Osteocyte (in vitro differentiated cells): ENCODE measurements at places on chromosomes 7 and 10.

- peak; percentile 69 for DNase-seq
Observed at GRCh38 chr7:1810961-1811849, 141.1 kb downstream of the ELFN1 start.

DNA sequence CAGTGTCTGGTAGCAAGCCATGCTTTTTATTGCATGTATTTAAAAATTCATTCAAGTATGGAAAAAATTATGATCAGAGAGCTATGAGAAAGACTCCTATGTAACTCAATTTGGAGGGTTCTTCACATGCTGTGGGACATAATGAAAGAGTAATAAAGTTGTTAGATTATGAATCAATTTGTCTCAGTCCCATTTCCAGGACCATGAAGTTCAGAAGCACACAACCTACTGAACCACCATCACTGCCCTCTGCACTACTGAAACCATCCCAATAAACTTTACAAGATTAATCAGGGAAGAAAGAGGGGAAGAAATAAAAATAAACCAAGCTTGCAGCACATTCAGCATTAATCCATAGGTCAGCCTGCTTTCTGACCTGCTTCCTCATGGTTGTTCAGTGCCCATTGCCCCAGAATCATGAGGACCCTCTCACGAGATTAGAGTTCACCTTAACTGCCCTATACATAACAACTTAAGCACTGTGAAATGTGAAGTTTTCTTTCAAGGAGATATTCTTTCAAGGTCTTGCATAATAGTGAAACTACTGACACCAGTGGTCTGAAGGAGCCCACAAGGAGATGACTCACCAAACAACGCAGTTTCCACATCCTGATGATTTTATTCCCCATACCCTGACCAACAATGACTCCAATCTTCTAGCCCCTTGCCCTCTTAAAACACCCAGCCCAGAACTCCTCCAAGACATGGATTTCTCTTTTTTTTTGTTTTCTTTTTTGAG is 171.5 kb upstream of the ADCY1 start:
- no peak for DNase-seq

DNA sequence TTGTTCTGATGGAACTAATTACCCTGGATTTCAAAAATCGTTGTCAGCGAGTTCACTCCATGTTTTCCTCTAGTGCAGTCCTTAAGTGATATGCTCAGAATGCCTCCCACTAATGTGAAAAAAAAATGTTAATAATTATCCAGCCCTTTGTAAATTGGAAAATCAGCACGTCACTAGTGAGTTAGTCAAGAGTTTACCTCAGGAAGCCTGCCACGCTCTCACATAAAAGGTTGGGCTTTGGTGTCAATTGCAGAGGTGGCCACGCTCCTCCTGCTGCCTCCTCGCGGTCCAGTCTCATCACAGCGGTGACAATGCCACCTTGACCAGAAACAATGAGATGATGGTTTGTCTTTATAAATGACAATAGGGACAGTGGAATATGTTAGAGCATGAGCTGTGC is 22.5 kb downstream of the UPP1 start:
- peak; percentile 51 for DNase-seq

GRCh38 chr10:88542522-88542921 is 40.6 kb downstream of the RNLS start:
- DNase-seq, result no peak

- DNase-seq, result no peak
Observed at GRCh38 chr10:77507291-77507880, 130.2 kb downstream of the KCNMA1 start.

- DNase-seq, result no peak
Observed at GRCh38 chr10:37314350-37314749, 189.0 kb downstream of the ANKRD30A start.

DNA sequence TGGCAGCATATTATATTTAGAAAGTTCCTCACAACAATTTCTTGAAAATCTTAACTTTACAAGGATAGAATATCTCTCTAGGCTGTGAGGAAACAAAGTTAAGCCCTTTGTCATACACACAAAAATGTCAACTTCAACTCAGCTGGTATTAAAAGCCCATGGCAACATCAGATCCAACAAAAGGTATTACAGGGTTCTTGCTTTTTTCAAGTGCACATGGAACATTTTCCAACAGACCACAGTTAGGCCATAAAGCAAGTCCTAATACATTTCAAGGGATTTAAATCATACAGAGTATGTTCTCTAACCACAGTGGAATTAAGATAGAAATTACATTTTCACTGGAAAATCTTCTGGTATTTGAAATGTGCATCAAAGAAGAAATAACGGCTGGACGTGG is 71.9 kb upstream of the OIT3 start:
- DNase-seq, result no peak

GRCh38 chr7:38685851-38686250 is 54.7 kb upstream of the AMPH start:
- no peak for DNase-seq

DNA sequence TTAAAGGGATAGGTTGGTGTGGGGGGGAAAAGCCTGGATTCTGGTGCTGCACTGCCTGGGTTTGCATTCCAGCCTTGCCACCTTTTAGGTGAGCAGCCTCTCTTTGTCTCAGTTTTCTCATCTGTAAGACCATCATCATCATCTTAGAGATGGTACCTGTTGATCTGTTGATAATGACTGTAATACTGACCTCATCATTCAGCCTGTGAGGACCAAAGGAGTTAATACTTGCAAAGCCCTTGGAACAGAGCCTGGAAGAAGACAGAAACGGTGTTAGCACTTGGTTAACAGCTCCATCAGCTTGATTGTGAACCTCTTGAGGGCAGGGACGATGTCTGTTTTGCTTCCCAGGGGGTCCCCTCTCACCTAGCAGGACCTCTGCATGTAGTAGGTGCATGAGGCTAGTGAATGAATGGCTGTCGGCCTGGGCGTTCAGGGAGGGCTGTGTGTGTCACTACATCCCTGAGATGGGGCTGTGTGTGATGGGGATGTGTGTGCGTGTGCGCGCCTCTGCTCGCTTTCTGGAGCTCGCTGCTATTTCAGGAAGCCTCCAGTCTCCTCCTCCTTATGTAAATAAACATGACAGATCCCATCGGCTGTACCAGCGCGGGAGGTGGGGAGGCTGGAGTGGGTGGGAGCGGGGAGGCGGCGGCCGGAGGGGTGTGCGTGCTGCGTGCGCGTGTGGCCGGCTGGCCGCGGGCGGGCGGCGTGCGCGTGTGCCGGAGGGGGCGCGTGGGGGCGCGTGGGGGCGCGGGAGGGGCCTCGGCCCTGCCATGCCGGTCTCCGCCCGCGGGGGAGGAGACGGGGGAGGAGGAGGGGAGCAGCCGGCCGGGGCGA is 61.2 kb downstream of the NEURL1 start:
- DNase-seq, result no peak

DNA sequence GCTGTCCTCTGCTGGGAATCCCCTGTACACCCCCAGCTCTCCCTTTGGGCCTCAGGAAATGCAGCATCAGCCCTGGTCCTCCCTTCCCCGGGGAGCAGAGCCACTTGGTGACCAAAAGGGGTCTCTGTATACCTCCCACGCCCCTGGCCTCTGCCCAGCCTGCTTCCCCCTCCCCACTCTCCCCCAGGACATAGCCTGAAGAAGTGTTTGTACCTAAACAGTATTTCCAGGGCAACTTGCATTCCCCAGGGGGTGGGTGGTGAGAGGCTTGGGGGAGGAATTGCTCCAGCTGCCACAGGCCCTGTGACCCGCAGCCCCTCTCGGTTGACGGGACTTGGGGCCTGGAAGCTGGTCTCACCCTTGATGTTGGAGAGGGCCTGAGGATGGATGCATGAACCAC is 39.3 kb downstream of the TMEM270 start:
- no peak for DNase-seq

- DNase-seq, result no peak
Observed at GRCh38 chr7:70392877-70393435, 739.0 kb upstream of the GALNT17 start.

GRCh38 chr10:69629897-69630650 is at the start of gene FAM241B:
FAM241B (plus strand) TSS chr10:69630247; CDS start chr10:69631744, 1,497 bp downstream.
- peak; percentile 89 for DNase-seq

DNA sequence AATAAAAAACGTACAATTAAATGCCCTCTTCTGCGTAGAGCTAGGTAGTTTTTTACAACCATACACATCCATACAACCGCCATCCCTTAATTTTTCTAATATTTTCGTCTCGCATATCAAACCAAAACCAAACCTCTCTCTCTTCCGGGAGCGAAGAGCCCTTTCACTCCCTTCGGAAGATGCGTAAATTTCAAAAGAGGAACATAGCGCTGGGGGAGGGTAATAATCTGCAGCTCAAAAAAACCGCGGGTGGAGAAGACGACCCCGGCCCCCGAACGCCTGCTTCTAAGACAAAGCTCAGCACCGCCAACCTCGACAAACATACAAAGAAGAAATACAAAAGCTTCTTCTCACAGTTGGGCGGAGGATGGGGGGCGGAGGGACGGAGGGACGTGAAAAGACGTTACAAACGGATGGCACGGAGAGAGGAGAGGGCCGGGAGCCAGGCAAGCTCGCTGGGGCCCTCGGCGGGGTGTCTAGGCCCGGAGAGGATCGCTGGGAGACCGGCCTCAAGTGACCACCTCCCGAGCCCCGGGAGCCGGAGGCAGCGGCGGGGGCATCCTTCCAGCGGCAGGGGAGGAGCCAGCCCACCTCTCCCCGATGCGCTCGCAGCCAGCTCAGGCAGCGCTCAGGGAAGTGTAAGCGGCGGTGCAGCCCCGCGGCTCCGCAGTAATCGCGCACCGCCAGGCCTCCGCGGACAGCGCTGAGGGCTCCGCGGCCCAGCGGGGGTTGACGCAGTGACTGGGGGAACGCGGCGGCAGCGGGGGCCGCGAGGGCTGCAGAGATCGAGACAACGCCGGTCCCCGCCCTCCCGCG is 851 bp downstream of the MKRN1 start:
- peak; percentile 86 for DNase-seq

- no peak for DNase-seq
Observed at GRCh38 chr10:103645141-103646054, 151.9 kb downstream of the NEURL1 start.

- no peak for DNase-seq
Observed at GRCh38 chr10:79191951-79192676, 123.3 kb downstream of the ZMIZ1 start.

DNA sequence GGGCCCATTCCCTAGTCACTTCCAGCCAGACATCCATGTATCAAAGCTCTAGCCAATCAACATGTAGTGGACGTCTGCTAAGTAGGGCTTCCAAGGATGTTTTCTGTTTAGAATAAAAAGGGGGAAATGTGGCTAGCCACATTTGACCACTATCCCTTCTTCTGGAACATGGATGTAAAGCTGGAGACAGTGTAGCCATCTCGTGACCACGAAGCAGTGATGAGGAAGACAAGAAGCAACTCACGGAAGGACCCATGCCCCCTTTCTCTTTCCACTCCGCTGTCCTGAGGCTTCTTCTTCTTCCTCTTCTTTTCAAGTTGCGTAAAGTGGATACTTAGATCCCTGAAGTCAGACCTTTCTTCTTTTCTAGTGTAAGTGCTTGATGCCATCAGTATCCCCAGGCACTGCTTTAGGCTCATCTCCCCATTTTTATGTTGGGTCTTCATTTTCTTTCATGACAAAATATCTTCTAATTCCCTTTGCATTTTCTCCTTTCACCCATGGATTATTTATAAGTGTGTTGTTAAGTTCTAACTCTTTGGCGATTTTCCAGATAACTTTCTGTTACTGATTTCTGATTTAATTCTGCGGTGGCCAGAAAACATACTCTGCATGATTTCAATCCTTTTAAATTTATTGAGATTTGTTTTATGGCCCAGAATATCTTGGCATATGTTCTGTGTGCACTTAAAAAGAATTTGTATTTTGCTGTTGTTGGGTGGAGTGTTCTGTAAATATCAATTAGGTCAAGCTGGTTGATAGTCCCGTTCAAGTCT is 594.5 kb downstream of the SDK1 start:
- no peak for DNase-seq

GRCh38 chr7:87874066-87874465 is 2.1 kb downstream of the SLC25A40 start:
- no peak for DNase-seq

- DNase-seq, result no peak
Observed at GRCh38 chr7:138204285-138204981, 128.2 kb downstream of the AKR1D1 start.

GRCh38 chr10:91590904-91591796 is 41.7 kb downstream of the PPP1R3C start:
- no peak for DNase-seq

GRCh38 chr7:155459700-155460461 is 2.0 kb downstream of the EN2 start:
- no peak for DNase-seq

DNA sequence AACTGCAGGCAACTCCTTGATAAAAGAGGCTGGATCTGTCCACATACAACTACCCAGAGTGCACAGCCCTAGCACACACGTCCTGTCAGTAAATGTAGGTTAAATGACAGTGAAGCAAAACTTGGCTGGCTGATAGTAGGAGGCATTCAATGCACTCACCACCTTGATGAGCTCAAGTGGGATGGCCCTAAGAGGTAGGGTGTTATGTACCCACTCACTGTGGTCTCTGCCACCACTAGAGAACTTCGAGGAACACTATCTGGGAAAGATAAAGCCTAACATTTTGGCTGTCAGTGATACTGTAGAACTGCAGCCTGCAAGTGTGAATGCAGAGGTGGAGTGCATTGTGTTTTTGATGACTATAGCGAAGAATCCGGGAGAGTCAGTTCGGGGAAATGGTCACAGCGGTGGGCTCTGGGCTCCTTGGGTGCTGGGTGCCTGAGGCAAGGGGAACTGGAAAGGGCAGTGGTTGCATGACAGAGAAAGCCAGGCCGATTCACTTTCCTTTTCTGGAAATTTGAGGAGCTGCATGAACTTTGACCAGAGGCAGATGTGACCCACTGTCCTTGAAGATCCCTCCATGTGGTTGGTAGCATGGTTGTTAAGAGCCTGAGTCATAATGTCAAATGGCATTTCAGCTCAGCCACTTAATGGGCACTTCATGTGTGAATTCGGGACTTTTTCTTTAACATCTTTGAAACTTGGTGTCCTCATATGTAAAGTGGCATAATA is 93.1 kb upstream of the ZPBP start:
- no peak for DNase-seq

GRCh38 chr7:132828502-132828901 is 252.2 kb upstream of the PLXNA4 start:
- DNase-seq, result no peak

DNA sequence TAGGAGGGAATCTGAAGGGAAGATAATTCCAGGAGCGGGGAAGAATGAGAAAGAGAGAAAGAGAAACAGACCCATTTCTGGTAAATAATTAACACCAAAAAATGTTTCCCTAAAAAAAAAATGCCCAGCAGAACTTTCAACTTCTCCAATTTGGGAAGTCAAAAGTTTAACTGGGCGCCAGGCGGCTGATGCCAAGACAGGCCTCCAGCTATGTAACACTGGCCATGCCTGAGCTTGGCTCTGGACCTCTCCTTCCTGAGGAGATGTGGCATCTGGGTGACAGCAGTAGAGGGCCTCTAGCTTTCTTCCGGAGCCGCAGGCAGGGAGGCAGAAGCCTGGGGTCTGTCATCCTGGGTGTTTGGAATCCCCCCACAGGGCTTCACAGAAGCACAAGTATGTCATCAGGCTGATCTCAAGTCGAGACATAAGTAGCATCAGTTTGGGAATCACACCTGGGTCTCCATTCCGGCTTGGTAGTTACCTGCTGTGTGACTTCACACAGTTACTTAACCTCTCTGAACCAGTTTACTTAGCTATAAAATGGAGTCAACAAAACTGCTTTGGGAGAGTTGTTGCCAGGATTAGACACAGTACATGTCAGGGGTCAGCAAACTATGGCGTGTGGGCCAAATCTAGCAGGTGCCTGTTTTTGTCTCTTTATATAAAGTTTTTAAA is 50.5 kb upstream of the TCF7L2 start:
- no peak for DNase-seq
